ENCODE measurements at places on chromosomes 2 and 18.

DNA sequence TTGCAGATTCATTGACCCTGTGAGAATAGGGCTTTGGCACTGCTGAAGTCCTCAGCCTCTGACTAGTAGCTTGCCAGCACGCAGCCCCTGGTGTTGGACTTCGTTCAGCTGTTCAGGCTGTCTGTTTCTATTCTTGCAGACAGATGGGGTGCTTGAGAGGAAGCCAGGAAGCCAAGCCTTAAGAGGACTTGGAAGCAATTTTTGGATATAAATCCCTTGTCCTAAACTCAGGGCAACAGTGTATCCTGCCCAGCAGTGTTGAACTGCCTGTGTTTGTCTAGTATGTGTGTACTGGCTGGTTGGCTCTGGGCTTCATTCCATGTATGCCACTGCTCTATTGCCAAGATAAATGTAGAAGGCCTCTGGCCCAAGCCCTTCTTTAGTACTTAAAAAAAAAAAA lies 108.6 kb downstream of the COMMD1 start:
- no peak for DNase-seq

DNA sequence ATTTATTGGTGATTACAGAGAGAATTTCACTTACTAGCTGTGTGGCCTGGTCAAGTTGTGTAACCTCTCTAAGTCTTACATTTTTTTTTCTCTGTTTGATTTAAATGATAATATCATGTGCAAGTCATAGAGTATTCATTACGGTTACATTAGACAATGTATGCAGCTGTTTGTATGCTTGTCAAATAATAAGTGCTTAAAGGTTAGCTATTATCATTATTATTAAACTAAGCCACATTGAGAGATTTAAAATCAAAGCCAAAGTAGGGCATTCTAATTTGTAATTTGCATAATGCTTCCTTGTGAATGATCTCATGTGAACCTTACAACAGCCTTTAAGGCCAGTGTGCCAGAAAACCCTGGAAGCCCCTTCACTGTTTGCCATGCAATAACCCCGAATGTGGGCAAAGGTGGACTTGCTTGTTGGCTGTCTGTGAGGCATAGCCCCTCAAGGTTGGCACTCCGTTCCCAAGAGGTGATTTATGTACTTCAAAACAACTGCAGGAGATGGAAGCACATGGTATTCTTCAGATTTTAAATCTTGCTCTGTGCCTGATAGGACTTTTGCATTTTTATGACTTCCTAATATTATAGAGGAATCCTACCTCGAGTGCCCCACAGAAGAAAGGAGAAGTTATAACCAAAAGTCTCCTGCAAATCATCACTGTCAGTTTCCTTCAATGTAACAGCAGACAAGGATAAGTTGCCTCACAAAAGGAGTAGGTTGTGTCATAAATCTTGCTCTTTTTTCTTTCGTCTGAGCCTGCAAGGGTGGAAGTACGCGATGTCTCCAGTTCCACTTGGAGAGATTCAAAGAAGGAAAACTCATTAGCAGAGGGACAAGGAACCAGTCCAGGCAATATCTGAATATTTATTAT lies 272.0 kb downstream of the TGIF1 start:
- no peak for DNase-seq

DNA sequence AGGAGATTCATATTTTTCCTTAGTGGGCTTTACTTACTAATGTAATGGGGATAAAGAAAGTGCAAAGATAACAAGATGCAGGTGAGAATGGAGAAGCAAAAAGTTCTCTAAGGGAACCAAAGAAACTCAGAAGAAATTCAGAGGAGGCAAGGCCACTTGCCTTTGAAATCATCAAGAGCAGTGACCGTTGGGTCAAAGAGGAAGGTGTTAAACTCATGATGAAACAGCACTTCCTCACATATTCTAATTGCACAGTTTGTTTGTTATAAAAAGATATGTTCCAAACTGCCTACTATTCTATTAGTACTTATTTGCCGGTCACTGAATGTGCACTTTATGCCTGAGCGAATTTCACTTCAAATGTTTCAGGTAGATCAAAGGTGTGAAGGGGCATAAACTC lies 975.1 kb downstream of the BCL11A start:
- no peak for DNase-seq

GRCh38 chr2:25056098-25056821 lies 14.4 kb downstream of the EFR3B start:
- no peak for DNase-seq

- DNase-seq = no peak
These were observed 46.0 kb downstream of the PAX8 start for GRCh38 chr2:113232740-113233139.
